ENCODE measurements at places on chromosomes 16 and 17.

DNA sequence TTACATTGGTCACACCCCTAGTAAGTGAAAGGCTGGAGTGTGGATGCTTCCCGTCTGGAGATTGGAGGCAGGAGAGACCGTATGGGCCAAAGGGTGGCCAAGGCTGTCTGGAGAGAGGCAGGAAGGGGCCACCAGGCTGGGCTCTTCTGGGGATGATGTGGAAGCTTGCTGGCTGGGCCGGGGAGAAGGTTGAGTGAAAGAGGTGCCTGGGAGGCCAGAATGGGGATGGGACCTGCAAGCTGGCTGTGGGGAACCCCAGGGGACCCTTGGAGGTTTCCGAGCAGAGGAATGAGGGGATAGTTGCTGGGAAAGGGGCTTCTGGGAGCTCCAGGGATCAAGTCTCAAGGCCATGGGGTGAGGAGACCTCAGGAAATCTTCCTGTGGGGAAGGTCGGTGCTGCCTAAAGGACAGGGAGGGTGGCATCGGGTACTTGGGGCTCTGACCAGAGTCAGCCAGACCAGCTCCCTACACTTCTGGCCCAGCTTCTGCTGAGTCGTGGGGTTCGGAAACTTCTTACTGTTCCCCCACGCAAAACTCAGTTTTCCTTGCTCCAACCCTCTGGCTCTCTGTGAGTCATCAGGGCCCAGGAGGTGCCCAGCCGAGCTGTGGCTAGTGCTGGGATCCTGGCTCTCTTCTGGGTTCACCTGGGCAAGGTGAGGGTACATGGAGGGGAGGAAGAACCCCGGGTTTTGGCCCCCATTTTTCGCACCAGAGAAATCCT is 3.1 kb downstream of the MRC2 start:
- no peak for DNase-seq

DNA sequence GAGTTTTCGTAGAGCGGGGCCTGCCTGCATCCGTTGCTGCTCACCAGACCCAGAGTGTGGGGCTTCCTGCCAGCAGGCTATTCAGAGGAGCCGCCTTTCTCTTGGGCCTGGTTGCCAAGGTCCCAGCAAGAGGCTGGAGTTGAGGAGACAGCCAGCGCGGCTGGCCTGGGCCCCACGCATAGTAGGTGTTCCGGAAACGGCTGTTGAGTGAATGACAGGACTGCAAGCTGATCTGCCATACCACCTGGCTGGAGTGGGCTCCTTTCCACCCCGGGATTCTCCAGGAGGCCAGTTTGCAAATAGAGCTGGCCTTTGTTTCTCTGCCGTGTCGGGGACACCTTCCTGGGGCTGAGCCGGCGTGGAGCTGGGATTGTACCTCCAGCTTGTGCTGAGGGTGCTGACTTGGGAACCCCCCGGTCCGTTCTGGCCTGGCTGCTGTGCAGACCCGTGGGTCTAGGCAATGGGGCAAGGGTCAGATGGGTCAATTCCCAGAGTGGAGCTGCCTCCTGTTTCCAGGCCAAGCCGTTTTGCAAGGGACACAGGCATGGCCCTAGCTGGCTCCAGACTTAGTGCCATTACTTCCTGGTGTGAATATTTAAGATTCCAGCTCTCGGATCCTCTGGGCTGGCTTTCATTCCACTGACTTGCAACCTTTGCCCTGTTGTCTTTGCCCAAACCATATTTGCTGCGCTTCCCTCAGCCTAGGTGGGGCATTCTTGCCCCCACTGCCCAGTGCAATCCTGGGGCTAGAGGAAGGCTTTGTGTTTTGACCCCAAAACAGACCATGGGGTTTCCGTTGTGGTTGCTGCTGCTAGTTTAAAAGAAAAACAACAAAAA is 68.8 kb downstream of the CMIP start:
- no peak for DNase-seq

DNA sequence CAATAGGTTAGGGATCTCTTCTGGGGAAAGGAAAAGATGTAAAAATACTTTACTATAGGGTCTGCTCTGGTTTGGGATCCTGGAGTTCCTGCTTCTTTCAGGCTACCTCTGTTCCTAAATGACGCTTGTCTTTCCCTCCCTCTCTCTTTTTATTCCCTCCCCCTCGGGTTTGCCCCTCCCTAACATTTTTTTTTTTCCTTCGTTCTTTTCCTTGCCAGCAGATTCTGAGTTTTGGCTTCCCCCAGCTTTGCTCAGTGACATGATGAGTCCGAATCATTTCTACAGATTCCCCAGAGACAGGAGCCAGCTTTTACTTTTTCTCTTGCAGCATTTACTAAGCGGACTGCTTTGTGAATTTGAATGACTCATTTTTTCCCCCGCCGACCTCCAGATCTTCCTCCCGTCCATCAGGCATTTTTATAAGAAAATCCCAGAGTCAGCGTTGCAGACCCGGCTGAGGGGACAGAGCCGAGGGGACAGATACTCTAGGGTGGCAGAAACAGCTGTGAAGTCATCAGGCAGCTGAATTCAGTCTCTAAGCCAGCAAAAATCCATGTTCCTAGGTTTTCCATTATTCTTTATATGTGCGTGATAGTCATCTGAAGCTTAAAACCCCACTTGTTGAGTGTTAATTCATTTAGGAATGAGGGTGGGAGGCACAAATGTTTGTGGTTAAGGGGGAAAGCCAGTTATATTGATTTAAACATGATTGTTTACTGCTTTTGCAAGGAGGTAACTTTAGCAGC is at the start of gene TMEM100:
TSS of gene TMEM100 (minus strand) at position 123 of the 746 bp plus-strand sequence. CDS start 1,794 bp downstream, outside the sequence.
- DNase-seq: no peak

DNA sequence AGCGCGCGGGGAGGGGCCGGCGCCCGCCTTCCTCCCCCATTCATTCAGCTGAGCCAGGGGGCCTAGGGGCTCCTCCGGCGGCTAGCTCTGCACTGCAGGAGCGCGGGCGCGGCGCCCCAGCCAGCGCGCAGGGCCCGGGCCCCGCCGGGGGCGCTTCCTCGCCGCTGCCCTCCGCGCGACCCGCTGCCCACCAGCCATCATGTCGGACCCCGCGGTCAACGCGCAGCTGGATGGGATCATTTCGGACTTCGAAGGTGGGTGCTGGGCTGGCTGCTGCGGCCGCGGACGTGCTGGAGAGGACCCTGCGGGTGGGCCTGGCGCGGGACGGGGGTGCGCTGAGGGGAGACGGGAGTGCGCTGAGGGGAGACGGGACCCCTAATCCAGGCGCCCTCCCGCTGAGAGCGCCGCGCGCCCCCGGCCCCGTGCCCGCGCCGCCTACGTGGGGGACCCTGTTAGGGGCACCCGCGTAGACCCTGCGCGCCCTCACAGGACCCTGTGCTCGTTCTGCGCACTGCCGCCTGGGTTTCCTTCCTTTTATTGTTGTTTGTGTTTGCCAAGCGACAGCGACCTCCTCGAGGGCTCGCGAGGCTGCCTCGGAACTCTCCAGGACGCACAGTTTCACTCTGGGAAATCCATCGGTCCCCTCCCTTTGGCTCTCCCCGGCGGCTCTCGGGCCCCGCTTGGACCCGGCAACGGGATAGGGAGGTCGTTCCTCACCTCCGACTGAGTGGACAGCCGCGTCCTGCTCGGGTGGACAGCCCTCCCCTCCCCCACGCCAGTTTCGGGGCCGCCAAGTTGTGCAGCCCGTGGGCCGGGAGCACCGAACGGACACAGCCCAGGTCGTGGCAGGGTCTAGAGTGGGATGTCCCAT is 232.8 kb downstream of the SEC14L1 start:
- no peak for DNase-seq

- DNase-seq: peak; percentile 10
Observed at GRCh38 chr17:9115214-9116191, 94.2 kb downstream of the NTN1 start.

DNA sequence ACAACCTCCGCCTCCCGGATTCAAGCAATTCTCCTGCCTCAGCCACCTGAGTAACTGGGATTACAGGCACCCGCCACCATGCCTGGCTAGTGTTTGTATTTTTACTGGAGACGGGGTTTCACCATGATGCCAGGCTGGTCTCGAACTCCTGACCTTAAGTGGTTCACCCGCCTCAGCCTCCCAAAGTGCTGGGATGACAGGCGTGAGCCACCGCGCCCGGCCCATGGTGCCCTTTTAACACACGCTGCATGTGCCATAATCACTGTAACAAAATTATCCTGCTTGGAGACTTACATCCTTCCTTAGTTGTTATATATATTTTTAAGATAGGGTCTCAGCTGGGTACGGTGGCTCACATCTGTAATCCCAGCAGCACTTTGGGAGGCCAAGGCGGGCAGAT is 5.4 kb downstream of the CD7 start:
- DNase-seq: no peak

DNA sequence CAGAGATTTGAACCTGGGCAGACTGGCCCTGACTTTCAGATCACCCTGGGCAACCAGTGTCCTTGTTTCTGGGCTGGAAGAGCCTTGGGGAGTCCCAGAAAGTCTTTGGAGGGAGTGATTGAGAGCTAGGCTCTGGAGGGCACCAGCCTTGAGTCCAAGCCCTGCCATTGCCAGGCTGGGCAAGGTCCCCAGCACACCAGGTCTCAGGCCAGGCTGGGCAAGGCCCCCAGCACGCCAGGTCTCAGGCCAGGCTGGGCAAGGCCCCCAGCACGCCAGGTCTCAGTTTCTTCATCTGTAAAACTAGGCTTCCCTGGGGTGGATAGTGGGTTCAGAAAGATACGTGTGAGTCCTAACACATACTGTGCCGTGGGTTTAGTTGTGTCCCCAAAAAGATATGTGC is 135.0 kb downstream of the IRF8 start:
- DNase-seq: no peak

DNA sequence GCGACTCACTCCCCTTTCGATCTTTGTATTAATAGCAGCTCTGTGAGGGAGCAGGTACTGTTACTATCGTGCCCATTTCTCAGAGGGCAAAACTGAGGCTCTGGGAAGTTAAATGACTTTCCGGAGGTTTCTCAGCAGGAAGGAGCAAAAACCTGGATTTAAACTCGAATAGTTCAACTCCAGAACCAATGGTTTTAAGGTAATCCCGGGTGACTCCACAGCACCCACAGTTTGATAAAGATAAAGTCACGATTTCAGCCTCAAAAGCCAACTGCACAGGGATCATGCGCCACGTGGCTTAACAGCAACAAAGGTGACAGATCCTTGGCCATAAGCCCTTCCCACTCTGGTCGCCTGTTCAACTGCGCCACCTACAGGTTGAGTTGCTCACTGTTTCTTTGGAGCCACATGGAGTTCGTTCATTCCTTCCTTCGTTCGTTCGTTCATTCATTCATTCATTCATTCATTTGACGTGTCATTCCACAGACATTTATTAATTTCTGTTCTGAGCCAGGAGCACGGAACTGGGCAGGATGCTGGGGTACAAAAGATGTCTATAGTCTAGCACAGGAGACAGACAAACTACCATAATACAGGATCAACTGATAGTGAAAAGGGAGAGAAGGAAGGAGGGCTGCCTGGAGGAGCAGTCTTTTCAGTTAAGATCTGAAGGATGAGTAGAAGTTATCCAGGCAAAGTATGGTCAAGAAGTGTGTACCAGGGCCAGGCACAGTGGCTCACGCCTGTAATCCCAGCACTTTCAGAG is 134.8 kb downstream of the HS3ST2 start:
- DNase-seq: peak; percentile 1

- no peak for DNase-seq
Observed at GRCh38 chr16:57574646-57575467, 32.4 kb downstream of the ADGRG5 start.
